Ascending aorta (tissue), 2 donors: ENCODE measurements at places on chromosomes 5 and 9.
A peak's percentile ranks its signal among the peaks of the same experiment; 100 is the strongest.

- H3K4me3 ChIP-seq, result no peak overlapping the region
- no peak for DNase-seq
- H3K27me3 ChIP-seq, result no peaks in the 10 kb centered on the region
- no peak overlapping the region for H3K27ac ChIP-seq
- peaks cover 10% of the 10 kb centered on the region for H3K36me3 ChIP-seq
- no peaks in the 10 kb centered on the region for H3K4me1 ChIP-seq
Observed at GRCh38 chr5:78215972-78216371, 78.5 kb downstream of the AP3B1 start.

- H3K27ac ChIP-seq, result no peak overlapping the region
- H3K4me3 ChIP-seq, result no peak overlapping the region
- no peaks in the 10 kb centered on the region for H3K36me3 ChIP-seq
- no peaks in the 10 kb centered on the region for H3K4me1 ChIP-seq
Observed at GRCh38 chr9:26502311-26502710, 390.3 kb downstream of the CAAP1 start.

- peak within 1 kb of the TSS; percentile 39 for H3K4me3 ChIP-seq
- no peaks in the 10 kb centered on the region for H3K27me3 ChIP-seq
- DNase-seq, result no peak
- no peaks in the 10 kb centered on the region for H3K36me3 ChIP-seq
- H3K27ac ChIP-seq, result no peak within 1 kb of the TSS
- no peaks in the 10 kb centered on the region for H3K4me1 ChIP-seq
Observed at GRCh38 chr5:45696206-45696836, at the start of gene HCN1. TSS of gene HCN1 (minus strand) at chr5:45696380.

DNA sequence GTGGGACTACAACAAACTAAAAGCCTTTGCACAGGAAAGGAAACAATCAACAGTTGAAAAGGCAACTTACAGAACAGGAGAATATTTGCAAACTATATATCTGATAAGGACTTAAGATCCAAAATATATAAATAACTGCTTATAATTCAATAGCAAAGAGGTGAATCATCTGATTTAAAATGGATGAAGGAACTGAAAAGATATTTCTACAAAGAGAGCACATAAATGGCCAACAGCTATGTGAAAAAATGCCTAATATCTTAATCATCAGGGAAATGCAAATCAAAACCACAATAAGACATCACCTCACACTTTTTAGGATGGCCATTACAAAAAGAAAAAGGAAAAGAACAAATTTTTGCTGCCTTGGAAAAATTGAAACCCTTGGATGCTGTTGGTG is 100.4 kb downstream of the LURAP1L start:
- H3K4me3 ChIP-seq, result no peak overlapping the region
- no peaks in the 10 kb centered on the region for H3K27me3 ChIP-seq
- no peak overlapping the region for H3K27ac ChIP-seq
- H3K36me3 ChIP-seq, result no peaks in the 10 kb centered on the region
- no peak for DNase-seq

DNA sequence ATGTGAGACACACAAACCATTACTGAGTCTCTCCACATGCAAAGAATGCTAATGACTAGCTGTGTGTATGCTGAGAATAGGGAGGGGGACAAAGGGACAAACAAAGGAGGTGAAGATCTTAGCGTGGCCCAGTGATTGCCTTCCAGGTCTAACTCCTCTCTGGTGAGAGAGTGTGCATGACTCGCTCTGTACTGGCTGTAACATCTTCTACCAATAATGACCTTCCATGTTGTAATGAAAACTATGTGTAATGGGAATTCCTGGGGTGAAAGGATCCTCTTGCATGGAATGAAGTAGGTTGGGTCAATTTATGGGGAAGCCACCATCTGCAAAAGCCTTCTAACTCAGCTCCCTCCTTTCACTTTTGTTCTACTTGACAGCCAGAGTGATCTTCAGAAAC is 24.4 kb upstream of the GPR151 start:
- H3K27ac ChIP-seq, result no peak overlapping the region
- no peaks in the 10 kb centered on the region for H3K36me3 ChIP-seq
- no peaks in the 10 kb centered on the region for H3K4me1 ChIP-seq
- DNase-seq, result no peak
- no peak overlapping the region for H3K4me3 ChIP-seq

GRCh38 chr5:33745101-33745770 is 146.6 kb downstream of the ADAMTS12 start:
- H3K27ac ChIP-seq, result no peak overlapping the region
- DNase-seq, result no peak
- no peak overlapping the region for H3K4me3 ChIP-seq
- H3K36me3 ChIP-seq, result no peaks in the 10 kb centered on the region
- H3K27me3 ChIP-seq, result no peaks in the 10 kb centered on the region
- no peaks in the 10 kb centered on the region for H3K4me1 ChIP-seq

GRCh38 chr9:82140471-82140870 is 151.9 kb downstream of the SPATA31D1 start:
- no peaks in the 10 kb centered on the region for H3K36me3 ChIP-seq
- no peak overlapping the region for H3K4me3 ChIP-seq
- H3K27ac ChIP-seq, result no peak overlapping the region
- no peaks in the 10 kb centered on the region for H3K4me1 ChIP-seq
- DNase-seq, result no peak

GRCh38 chr5:81482595-81482994 is 88.7 kb upstream of the ACOT12 start:
- H3K27ac ChIP-seq, result peak overlapping the region; percentile 18

DNA sequence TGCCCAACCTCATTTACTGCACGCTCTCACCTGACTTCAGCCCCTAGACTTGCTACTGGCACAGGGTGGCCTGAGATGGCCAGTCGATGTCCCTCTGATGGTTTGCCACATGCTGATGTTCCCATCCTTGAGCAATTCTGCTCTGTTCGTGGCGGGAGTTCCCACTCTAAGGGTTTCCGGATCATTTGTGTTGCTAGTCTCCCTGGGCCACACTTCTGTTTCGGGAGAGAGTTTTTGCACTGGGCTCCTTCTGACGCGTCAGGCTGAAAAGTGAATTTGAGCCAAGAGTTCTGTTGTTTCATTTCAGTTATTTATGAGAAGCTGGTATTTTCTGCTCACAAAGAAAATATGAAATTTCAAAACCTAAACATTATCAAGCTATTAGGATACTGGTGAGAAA is 597.7 kb downstream of the BNC2 start:
- H3K36me3 ChIP-seq, result no peaks in the 10 kb centered on the region
- no peak overlapping the region for H3K4me3 ChIP-seq
- DNase-seq, result no peak
- H3K27ac ChIP-seq, result peak overlapping the region; percentile 54

DNA sequence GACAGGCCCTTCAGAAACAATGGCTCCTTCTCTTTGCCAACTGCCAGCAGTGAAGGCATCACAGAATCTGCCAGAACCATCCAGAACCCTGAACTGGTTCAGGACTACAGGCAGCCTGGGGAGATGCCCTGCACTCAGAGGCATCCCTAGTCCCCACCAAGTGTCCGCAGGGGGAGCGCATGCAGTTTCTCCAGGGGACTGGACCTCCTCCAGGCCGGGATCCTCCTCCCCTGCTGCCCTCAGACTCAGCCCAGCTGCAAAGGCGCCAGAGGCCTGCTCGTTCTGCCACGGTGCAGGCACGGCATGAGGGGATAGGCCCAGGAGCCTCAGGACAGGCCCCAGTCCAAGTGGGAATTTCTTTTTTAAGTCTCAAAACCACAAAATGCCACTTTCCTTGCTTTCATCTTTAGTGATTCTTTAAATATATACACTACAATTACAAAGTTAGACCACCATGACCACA is 72.0 kb downstream of the SEMA4D start:
- no peaks in the 10 kb centered on the region for H3K27me3 ChIP-seq
- no peaks in the 10 kb centered on the region for H3K36me3 ChIP-seq
- no peak for DNase-seq

DNA sequence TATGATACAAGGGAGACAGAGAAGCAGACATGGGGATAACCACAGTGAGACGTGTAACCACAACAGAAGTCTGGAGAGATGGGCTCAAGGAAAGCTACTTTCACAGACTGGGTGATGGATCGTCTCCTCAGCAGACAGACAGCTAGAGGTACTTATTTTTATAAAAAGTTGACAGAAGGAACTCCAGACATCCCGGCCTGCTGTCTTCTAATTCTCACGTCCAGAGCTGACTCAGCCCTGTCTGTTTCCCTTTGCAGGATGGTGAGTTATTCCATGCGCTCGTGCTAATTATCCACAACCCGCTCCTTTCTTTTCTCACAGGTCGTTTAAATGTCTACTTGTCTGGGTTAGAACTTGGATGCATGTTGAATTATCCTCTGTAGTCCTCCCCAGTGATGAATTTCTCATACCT is 304.5 kb downstream of the CWC27 start:
- DNase-seq, result no peak
- H3K27ac ChIP-seq, result no peak overlapping the region
- no peaks in the 10 kb centered on the region for H3K36me3 ChIP-seq
- no peaks in the 10 kb centered on the region for H3K27me3 ChIP-seq
- no peaks in the 10 kb centered on the region for H3K4me1 ChIP-seq

DNA sequence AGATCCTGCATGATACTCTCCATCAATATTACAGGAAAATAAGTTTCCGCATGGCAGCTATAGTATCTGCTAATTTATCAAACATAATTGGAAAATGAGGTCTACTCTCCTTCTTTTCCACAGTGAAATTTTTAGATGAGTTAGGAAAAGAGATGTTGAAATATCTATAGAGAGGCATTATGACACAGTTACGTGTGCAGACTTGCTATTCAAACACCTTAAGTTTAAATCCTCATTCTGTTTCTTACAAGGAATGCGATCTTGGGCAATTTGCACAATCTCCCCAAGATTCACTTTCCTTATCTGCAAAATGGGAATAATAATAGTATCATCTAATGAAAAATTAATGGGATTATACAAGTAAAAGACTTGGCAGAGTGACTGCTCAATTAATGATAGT is 91.7 kb upstream of the SLCO6A1 start:
- DNase-seq, result no peak
- H3K4me1 ChIP-seq, result no peaks in the 10 kb centered on the region
- H3K4me3 ChIP-seq, result no peak overlapping the region

- no peak for DNase-seq
- H3K27ac ChIP-seq, result no peak overlapping the region
- H3K4me1 ChIP-seq, result peaks cover 2% of the 10 kb centered on the region
- H3K36me3 ChIP-seq, result peaks cover 5% of the 10 kb centered on the region
Observed at GRCh38 chr9:137666513-137666822, 47.7 kb downstream of the EHMT1 start.

- no peaks in the 10 kb centered on the region for H3K27me3 ChIP-seq
- no peaks in the 10 kb centered on the region for H3K4me1 ChIP-seq
- H3K4me3 ChIP-seq, result no peak overlapping the region
- no peak for DNase-seq
- no peaks in the 10 kb centered on the region for H3K36me3 ChIP-seq
Observed at GRCh38 chr5:56012281-56012963, 17.7 kb upstream of the IL6ST start.

DNA sequence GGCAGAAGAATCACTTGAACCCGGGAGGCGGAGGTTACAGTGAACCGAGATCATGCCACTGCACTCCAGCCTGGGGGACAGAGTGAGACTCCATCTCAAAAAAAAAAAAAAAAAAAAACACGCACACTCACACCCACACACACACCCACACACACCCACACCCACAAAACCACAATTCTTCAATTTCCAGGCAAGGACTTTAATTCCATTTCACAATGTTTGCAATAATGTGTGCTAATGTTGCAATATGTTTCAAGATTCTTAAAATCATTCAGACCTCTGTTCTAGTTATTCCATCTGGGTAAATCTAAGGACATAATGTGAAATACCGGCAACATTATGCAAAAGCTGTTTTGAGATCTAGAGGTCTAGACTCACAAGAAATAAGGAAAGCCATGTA is 28.3 kb downstream of the CCDC69 start:
- peaks cover 25% of the 10 kb centered on the region for H3K36me3 ChIP-seq
- H3K4me1 ChIP-seq, result no peaks in the 10 kb centered on the region
- DNase-seq, result no peak
- no peaks in the 10 kb centered on the region for H3K27me3 ChIP-seq
- H3K4me3 ChIP-seq, result no peak overlapping the region

DNA sequence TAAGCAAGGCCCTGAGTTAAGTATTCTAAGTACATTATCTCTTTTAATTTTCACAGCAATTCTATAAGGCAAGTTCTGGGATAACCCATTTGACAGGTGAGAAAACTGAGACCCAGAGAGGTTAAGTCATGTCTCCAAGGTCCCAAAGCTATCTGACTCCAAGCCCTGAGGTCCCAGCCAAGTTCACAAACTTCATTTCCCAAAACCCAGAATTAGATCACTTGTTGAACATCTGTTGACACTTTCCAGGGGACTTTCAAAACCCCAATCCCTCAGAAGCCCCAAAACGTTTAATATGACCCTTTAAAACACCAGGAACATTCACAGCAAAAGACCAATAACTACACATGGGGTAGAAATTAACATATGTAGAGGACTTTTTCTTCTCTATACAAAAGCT is 72.0 kb downstream of the SH3TC2 start:
- no peak for DNase-seq
- no peaks in the 10 kb centered on the region for H3K36me3 ChIP-seq
- no peak overlapping the region for H3K27ac ChIP-seq
- H3K27me3 ChIP-seq, result no peaks in the 10 kb centered on the region

- no peaks in the 10 kb centered on the region for H3K36me3 ChIP-seq
- DNase-seq, result no peak
- H3K4me1 ChIP-seq, result no peaks in the 10 kb centered on the region
- no peaks in the 10 kb centered on the region for H3K27me3 ChIP-seq
- no peak overlapping the region for H3K4me3 ChIP-seq
Observed at GRCh38 chr5:43854697-43855292, 251.8 kb downstream of the NNT start.

- no peak overlapping the region for H3K4me3 ChIP-seq
- no peak overlapping the region for H3K27ac ChIP-seq
- no peak for DNase-seq
- no peaks in the 10 kb centered on the region for H3K27me3 ChIP-seq
- H3K36me3 ChIP-seq, result peaks cover 22% of the 10 kb centered on the region
Observed at GRCh38 chr5:177507596-177508220, 1.9 kb downstream of the DOK3 start.

- no peak for DNase-seq
- H3K27ac ChIP-seq, result no peak overlapping the region
- no peaks in the 10 kb centered on the region for H3K36me3 ChIP-seq
- H3K4me3 ChIP-seq, result no peak overlapping the region
- no peaks in the 10 kb centered on the region for H3K4me1 ChIP-seq
Observed at GRCh38 chr5:170171811-170172210, 61.0 kb upstream of the C5orf58 start.

- H3K27ac ChIP-seq, result no peak overlapping the region
- no peaks in the 10 kb centered on the region for H3K4me1 ChIP-seq
- peaks cover 66% of the 10 kb centered on the region for H3K36me3 ChIP-seq
Observed at GRCh38 chr9:137791947-137792346, 85.6 kb upstream of the CACNA1B start.

GRCh38 chr5:53381-54174 is 38.4 kb upstream of the PLEKHG4B start:
- no peak overlapping the region for H3K27ac ChIP-seq
- no peaks in the 10 kb centered on the region for H3K4me1 ChIP-seq
- peaks cover 11% of the 10 kb centered on the region for H3K27me3 ChIP-seq
- H3K4me3 ChIP-seq, result peak overlapping the region; percentile 73
